ENCODE measurements at places on chromosomes 2 and 18. TPM values are rescaled to one million over a fixed set of nuclear protein-coding genes. Genes with fewer than 3 reads are reported as not detected.

DNA sequence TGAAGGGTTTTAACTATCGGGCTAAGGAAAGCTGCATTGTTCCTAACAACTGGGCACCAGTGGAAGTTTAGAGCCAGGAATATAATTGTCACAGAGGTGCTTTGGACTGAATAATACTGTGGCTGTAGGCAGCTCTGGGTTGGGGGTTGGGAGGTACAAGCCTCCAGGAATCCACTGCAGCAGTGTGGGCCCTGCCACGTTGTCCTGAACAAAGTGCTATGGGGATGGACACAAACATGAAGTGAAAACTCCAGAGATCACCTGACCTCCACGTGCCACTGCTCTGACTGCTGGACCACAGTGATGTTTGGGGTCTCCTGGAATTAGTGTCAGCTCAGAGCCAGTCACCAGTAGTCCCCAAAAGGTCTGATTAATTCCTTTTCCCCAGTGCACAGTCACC lies 110.9 kb downstream of the BCL2 start:
- no peak overlapping the region for H3K27ac ChIP-seq
- DNase-seq: no peak
- H3K4me1 ChIP-seq: peaks cover 3% of the 10 kb centered on the region
- H3K36me3 ChIP-seq: no peaks in the 10 kb centered on the region
- H3K4me3 ChIP-seq: no peak overlapping the region

GRCh38 chr18:61127714-61128467 lies 205.3 kb upstream of the CDH20 start:
- no peak overlapping the region for H3K4me3 ChIP-seq
- no peaks in the 10 kb centered on the region for H3K4me1 ChIP-seq
- no peaks in the 10 kb centered on the region for H3K36me3 ChIP-seq
- no peak for DNase-seq
- H3K27me3 ChIP-seq: no peaks in the 10 kb centered on the region

GRCh38 chr18:56294484-56295183 lies 343.8 kb downstream of the TXNL1 start:
- no peak overlapping the region for H3K27ac ChIP-seq
- H3K4me1 ChIP-seq: no peaks in the 10 kb centered on the region
- DNase-seq: no peak

GRCh38 chr2:41605311-41605710 lies 442.5 kb upstream of the PKDCC start:
- no peaks in the 10 kb centered on the region for H3K4me1 ChIP-seq
- H3K27ac ChIP-seq: no peak overlapping the region

Gene FLACC1
- 0.60 TPM for polyA plus RNA-seq

Measured in small intestine (tissue), 16 donors.